Hematopoietic multipotent progenitor cell treated with erythropoietin and hydrocortisone succinate and interleukin-3 and kit ligand, for 6 days (in vitro differentiated cells): ENCODE measurements at places on chromosomes 5 and 9.
A peak's percentile ranks its signal among the peaks of the same experiment; 100 is the strongest.

GRCh38 chr9:114680259-114681001 lies 1.6 kb downstream of the TEX48 start:
- DNase-seq: no peak

- no peak for DNase-seq
These were observed 12.5 kb downstream of the ERMP1 start for GRCh38 chr9:5820425-5820824.

DNA sequence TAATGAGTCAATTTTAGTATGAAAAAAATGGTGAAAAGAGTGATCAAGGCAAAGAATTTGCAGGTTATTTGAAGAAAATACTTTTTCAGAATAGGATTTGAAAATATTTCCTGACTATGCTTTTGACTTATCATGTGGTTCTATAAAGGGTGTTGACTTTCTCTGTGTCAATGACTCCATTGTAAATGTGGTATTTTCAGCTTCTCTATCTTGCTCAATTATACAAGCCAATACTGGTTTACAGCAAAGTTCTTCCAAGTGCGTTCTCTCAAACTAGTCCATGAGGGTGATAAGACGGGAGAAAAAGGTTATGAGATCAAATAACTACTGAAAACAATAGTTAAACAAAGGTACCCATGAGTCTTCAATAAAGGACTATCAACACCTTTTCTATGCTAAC lies 21.7 kb downstream of the IL33 start:
- DNase-seq: no peak

DNA sequence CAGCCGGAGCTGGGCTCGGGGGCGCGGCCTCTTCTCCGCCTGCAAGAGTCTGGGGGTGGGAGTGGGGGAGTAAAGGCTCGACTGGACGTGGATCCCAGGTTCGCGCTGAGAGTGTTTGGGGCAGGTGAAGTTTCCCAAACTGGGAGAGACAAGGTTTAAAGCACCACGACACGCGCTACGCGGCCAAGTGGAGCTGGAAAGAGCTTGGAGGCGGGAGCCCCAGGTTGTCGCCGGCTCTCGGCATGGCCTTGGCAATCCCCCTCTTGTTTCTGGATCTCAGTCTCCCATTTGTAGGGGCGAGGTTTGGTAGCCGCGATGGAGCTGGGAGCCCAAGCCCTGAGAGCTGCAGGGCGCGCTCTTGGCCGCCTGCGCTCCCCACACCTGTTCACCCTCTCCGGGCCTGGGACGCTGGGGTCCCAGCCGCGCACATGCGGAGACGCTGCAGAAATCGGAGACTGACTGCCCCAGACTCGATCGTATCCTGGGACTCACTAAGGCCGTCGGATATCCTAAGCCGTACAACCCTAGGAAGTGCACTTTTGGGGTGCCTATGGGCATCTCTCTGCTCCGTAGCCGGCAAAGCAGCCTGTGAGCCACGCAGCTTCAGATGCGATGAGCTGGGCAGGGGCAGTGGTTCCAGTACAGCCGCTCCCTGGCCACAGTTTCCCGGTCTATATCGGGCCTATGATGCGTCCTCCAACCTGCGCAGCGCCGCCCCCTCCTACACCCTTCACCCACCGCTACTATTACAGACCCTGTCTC lies 937 bp downstream of the TMOD1 start:
- peak; percentile 40 for DNase-seq

DNA sequence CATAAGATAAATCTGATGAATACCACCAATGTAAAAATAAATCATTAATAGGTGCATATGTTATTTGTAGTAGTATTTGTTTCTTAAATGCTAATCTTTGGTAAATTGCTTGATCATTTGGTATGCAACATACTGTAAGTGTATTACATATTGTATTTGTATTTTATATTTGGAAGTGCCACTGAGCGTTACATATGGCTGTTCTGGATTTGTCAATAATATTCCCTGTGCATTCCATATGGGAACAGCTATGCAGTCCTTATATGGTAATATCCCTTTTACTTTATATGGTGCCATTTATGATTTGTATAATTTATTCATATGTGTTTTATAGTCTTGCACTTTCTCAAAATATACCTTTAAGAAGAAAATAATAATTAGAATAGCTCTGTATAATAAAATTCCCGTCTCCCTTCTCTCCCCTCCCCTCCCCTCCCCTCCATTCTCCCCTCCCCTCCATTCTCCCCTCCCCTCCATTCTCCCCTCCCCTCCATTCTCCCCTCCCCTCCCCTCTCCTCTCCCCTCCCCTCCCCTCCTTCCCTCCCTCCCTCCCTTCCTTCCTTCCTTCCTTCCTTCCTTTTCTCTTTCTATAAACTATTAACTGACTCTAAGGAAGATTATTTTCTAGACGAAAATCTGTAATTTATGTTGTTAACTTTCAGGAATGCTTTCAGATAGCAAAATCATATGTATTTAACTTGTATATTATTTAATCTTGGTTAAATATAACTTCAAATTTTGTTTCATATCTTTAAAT lies 241.4 kb downstream of the CSNK1G3 start:
- no peak for DNase-seq

DNA sequence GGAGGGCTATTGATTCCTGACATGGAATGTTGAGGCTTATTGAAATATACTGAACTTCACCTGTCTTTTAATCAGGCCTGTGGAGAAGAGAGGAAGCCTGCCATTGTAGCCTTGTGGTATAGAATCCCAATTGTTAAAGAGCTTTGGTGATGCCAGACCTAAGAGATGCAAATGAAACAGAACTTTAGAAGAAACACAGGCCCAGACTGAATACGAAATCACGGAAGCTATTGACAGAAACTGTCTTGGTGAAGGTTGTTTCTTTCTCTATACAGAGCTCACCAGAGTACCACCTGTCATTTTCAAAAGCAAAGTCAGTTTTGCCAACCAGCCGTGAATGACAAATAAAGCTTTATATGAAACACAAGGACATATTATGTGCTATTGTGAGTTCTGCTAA lies 660.3 kb downstream of the ISL1 start:
- no peak for DNase-seq

DNA sequence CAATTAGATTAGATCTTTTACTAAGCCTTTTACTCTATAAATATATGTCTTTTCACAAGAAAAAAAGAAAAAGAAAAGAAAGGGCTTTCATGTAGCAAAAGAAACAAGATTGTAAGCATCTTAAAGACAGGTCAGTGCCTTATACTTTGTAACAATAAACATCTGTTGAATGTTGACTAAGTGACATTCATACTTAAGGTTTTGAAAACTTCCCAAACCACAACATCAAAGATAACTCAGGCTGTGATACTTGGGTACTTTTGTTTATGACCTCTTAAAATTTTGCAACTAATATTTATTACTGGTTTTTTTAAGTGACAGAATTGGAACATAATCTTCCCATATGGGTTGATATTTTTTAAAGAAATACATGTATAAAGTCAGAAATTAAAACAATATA lies 7.4 kb downstream of the GRAMD2B start:
- no peak for DNase-seq

DNA sequence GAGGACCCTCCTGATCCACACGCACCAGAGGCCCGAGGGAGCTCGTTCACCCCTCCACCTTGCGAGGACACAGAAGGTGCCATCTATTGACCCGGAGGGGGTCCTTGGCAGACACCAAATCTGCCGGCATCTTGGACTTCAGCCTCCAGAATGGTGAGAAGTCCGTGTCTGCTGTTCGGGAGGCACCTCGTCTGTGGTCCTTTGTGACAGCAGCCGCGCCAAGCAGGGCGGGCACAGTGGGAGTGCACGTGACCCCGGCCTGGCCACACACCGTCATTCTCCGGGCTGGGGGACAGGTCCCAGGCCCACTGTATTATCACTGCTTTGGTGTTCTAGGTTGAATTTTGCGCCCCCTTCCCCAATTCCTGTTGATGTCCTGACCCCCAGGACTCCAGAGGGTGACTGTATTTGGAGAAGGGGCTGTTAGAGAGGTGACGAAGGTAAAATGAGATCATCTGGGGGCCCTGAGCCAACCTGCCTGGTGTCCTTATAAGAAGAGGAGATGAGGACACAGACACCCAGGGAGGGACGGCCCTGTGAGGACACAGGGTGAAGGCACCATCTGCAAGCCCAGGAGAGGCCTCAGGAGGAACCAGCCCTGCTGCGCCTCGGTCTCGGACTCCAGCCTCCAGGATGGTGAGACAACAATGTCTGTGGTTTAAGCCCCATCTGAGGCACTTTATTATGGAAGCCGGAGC lies 15.7 kb downstream of the LPCAT1 start:
- DNase-seq: no peak

GRCh38 chr9:83698976-83699585 lies 8.7 kb downstream of the UBQLN1 start:
- no peak for DNase-seq

- DNase-seq: peak; percentile 58
These were observed 3.4 kb upstream of the DCTN4 start for GRCh38 chr5:150762211-150762610.

- DNase-seq: peak; percentile 11
These were observed 319.5 kb downstream of the ARHGEF28 start for GRCh38 chr5:73945505-73945904.

DNA sequence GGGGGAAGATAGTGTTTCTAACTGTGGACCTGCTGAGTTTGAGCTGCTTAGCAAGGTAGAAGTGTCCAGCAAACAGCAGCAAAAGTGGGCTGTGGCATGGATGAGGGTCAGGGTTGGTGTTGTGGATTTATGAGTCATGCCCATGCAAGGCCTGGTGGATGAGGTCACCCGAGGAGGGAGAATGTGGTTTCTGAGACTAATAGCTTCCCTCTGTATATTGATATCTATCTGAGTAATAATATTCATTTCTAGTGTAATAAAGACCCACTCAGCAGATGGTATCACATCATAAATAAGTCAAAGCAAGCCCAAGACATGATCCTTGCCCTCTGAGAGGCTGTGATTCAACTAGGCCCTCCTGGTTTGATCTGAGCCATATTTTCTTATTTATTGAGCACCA lies 597.8 kb upstream of the CLINT1 start:
- DNase-seq: no peak

- peak; percentile 9 for DNase-seq
These were observed 264.6 kb downstream of the TMEM167A start for GRCh38 chr5:82812575-82812974.

- DNase-seq: no peak
These were observed 6.4 kb downstream of the TLX3 start for GRCh38 chr5:171315386-171315891.

GRCh38 chr9:764105-764524 lies 77.4 kb upstream of the DMRT1 start:
- DNase-seq: peak; percentile 91

DNA sequence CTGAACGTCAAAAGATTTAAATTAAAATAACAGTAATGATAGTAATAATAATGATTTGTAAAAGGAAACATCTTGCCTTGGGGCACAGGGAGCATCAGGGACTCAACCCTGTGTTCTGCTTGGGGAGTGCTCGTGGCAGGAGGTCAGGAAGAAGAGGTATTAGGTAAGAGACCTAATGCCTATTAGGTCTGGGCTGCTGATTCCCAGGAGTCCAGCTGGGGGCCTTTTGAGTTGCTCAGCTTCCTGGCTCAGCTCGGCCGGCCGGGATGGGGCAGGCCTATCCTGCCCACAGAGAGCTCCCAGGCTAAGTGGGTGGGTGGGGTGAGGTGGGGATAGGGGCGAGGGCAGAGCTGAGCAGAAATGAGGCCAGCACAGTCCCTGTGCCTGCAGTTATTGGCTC lies 17.5 kb downstream of the LMX1B start:
- no peak for DNase-seq

- DNase-seq: no peak
These were observed 5.3 kb upstream of the SOX30 start for GRCh38 chr5:157657516-157657915.

GRCh38 chr5:33470544-33470943 lies 29.8 kb downstream of the TARS1 start:
- DNase-seq: peak; percentile 48

- peak; percentile 88 for DNase-seq
These were observed 62.7 kb downstream of the CAVIN4 start for GRCh38 chr9:100640447-100641050.

- DNase-seq: no peak
These were observed 38.1 kb downstream of the LPAR1 start for GRCh38 chr9:111000202-111000601.

DNA sequence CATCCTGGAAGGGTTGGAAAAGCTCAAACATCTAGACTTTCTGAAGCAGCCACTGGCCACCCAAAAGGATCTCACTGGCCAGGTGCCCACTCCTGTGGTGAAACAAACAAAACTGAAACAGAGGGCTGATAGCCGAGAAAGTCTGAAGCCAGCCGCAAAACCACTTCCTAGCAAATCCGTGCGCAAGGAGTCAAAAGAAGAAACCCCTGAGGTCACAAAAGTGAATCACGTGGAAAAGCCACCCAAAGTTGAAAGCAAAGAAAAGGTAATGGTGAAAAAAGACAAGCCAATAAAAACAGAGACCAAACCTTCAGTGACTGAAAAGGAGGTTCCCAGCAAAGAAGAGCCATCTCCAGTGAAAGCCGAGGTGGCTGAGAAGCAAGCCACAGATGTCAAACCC lies 87.6 kb downstream of the MAP1B start:
- DNase-seq: no peak

- DNase-seq: no peak
These were observed 99.9 kb downstream of the RFK start for GRCh38 chr9:76294301-76294700.

DNA sequence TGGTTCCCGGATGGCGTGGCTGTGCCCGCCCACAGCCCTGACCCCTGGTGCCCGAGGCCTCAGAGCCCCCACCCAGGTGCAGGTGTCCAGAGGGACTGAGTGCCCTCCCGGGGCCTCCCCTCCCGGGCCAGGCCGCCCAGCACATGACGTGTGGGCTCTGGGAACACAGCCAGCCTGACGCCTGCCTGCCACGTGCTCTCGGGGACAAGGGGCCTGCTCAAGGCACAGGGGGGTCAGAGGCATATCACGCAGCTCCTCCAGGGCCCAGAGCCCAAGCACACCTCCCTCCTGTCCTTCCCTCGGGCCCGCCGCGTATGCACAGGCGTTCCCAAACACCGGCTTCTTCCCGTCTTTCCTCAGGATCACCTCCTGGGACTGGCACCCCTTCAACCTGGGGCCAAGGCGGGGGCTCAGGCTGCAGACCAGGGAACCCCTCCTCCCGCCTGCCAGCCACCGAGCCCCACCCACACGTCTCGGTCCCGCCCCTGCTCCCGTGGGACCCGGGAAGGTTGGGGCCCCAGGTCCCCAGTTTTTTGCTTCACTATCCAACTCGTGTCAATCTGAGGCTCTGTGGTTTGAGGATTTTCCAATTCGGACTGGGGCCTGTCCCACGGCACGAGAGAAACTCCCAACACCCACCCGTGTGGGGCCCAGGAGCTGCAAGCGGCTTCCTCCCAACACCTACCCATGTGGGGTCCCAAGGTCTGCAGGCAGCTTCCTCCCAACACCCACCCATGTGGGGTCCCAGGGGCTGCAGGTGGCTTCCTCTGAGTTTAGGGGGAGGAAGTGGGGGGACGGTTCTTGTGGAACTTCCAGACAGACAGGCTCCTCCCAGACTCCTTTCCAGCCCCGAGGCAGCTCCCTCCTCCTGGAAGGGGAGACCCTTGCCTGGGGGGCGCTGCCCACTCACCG lies 1.5 kb downstream of the LCN10 start:
- DNase-seq: peak; percentile 51

DNA sequence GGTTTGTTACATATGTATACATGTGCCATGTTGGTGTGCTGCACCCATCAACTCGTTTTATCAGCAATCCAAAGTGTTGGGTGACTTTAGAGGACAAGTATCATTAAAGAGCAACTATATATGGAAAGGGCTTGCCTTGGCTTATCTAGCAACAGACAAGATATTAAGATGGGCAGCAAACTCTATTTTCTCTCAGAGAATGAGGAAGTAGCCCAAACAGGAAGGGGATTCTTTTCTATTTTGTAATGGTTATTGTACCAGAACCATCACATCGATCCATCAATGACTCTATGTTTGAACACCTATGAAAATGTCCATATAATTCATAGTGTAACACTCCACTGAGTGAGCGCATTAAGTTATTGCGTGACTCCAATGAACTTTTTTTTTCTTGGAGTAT lies 260.1 kb upstream of the SLC24A2 start:
- peak; percentile 16 for DNase-seq
